SK-N-SH (cell line): ENCODE measurements at places on chromosomes 7 and 10. TPM values are rescaled to one million over a fixed set of nuclear protein-coding genes. Genes with fewer than 3 reads are reported as not detected.

DNA sequence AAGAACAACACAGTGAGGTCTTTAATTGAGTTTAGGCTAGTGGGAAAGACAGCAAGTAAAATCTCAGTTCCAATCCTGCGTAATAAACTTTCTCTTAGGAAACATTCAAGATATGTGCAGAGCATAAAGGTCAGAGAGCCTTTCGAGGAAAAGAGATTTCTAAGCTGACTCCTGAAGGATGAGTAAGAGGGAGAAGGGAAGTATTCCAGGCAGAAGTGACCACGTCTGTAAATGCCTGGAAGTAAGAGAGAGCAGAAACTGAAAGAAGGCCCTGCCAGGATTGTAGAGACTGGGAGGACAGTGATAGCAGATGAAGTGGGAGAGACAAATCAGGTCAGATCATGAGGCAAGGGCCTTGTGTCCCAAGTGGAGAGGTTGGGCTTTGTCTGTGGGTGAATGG is 41.8 kb downstream of the PNLIPRP3 start:
- no peak for DNase-seq

DNA sequence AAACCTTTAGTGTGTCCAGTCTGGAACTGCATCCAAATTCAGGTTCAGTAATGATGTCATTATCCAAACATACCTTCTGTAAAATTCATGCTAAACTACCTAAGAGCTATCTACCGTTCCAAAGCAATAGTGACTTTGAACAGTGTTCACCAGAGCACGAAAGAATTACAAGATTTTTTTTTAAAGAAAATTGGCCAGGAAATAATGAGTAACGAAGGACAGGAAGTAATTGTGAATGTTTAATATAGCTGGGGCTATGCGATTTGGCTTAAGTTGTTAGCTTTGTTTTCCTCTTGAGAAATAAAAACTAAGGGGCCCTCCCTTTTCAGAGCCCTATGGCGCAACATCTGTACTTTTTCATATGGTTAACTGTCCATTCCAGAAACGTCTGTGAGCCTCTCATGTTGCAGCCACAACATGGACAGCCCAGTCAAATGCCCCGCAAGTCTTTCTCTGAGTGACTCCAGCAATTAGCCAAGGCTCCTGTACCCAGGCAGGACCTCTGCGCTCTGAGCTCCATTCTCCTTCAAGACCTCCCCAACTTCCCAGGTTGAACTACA is 694 bp upstream of the FAS start:
- no peak for DNase-seq

DNA sequence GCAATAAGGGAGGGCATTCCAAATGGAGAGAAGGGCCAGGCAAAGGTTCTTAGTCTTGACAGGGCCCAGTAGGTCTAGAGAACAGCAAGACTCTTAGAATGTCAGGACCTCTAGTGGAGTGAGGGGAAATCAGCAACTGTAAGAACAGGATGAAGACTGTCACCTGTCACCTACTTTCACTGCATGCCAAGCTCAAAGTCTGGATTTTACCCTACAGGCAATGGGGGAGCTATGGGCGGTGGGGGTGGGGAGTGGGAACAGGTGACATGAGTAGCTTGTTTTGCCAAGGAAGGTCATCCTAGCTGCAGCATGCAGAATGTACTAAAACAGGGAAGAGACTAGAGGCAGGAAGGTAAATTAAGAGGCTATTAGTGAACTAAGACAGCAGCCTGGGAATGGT is 18.3 kb downstream of the GOT1 start:
- DNase-seq: no peak

Gene GIMAP7
- not detected in 2 replicates for polyA plus RNA-seq

Gene LRRC72
- not detected in 2 replicates for polyA plus RNA-seq
